ENCODE measurements at places on chromosomes 5 and 9.
A peak's percentile ranks its signal among the peaks of the same experiment; 100 is the strongest.

DNA sequence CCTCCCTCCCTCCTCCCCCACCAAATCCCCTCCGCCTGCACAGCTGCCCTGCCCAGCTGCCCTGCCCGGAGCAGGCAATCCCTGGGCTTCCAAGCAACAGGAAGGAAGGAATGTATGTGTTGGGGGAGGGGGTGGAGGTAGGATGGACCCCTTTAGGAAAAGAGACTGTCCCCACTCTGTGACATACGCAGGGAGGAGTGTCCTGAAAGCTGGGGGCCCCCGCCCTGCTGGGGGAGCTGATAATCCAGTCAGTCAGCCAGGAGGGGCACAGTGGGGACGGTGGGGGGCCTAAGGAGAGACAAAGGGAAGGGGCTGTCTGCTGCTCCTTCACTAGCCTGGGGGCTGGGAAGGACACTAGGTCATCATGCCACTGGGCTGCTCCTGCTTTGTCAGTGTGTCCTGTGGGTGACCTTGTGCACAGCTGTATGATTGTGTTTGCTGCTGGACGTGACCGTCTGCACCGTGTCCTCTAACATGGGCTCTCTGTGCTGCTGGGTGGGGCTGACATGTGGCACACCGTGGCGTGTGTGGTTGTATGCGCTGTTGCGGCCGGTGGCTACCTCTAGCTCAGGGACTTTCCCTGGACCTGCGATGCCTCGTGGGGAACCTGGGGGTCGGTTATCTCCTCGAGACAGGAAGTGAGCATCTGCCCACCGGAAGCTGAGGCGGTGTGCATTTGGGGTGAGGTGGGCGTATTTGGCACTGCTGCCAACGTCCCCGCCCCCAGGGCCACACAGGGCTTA, 3.0 kb downstream of the N4BP3 start:
- no peak for DNase-seq

- DNase-seq: no peak
Measured at GRCh38 chr9:20754556-20754955, 70.5 kb downstream of the FOCAD start.

- DNase-seq: peak; percentile 45
Measured at GRCh38 chr5:138927979-138928378, 52.8 kb upstream of the LRRTM2 start.

- no peak for DNase-seq
Measured at GRCh38 chr9:16092142-16093091, 539.6 kb downstream of the CCDC171 start.

DNA sequence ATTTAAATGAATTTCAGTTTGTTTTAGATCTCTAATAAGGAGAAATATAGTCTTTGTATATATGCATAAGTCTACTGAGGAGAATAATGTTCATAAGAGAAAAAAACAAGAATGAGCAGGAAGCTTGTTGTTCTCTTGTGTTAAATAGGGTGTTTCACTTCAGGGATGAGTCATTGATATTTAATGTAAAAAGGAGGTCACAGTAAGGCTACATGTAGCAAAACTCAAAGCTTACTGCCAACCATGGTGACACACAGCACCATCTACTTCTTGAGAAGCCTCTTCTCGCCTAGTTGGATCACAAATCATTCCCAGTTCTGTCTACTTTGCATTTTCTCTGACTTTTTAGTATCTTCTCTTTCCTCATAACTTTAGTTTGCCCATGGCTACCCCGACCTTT, 1466.0 kb upstream of the C9orf72 start:
- no peak for DNase-seq

DNA sequence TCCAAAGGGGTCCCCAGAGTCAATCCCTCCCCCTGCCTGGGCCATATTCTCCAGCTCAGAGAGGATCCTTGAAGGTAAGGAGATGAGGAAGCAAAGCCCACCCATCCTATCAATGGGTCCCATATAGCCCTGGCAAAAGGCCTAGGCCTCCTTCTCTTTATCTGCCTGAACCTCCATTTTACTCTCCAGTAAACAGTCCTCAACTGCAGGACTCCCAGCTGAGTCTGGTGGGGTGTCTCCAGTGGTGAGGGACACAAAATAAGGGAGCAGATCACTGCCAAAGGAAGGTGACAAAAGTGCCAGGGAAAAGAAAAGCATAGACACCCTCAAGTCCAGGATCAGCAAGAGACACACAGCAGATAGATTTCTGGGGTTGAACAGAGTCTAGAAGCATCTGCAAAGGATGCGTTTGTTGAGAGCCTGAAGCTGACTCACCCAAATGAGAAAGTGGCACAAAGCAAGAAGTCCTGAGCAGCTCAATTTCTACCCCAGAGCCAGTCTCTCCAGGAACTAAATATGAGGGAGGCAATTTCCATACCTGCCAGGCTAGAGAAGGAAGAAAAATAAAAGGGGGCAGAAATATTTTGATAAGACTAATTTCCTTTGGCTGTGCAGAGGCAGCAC, 2.7 kb upstream of the EBF1 start:
- DNase-seq: no peak

DNA sequence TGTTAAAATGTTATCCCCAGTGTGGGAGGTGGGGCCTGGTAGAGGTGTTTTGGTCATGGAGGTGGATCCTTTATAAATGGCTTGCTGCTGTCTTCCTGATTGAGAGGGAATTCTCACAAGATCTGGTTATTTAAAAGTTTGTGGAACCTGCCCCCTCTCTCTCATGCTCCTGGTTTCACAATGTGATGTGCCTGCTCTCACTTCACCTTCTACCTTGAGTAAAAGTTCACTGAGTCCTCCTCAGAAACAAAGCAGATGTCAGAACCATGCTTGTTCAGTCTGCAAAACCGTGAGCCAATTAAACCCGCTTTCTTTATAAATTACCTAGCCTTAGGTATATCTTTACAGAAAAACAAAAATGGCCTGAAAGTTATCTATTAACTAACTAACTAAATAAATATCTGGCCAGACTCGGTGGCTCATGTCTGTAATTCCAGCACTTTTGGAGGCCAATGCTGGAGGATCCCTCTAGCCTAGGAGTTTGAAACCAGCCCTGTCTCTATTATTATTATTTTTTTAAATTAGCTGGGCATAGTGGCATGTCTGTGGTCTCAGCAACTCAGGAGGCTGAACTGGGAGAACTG, 1067.4 kb downstream of the CDH9 start:
- DNase-seq: no peak

DNA sequence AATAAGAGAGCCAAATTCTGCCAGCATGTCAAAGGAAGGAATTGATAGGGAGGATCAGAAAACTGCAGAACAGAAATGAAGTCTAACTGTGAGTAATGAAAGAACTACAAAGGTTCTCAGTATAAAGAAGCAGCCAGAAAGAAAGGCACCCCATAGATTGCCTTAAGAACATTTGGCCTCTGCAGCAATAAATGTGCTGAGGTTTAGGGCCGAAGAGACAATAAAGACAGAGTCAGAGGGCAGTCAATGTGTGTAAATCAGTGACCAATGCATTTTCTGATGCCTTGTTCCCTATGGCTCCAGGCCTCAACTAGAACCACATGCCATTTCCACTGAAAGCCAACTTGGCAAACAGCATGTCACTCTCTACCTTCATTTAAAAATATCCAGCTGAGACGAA, 281.0 kb downstream of the HINT1 start:
- no peak for DNase-seq

- DNase-seq: no peak
Measured at GRCh38 chr5:139658928-139659667, 10.9 kb downstream of the CXXC5 start.

GRCh38 chr5:51018423-51018822, 352.0 kb downstream of the PARP8 start:
- DNase-seq: no peak

DNA sequence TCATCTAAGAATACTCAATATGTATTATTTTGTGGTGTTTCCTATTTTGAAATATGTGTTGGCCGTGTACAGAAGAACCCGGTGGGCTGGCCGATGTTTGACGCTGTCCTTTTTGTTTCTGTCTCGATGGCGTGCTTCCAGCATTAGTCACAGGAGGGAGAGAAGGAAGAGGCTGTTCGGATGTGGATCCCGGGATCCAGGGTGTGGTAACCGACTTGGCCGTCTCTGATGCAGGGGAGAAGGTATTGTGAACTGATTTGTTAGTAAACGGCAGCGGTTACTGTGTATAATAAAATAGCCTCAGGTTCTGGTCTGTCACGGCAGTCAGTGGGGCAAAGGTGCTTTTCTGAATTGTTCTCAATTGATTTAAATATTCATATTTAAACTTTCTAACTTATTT, 275.0 kb downstream of the ARHGEF28 start:
- no peak for DNase-seq

- no peak for DNase-seq
Measured at GRCh38 chr5:155475318-155475717, 461.8 kb downstream of the KIF4B start.

- DNase-seq: peak; percentile 67
Measured at GRCh38 chr9:34380511-34381315, 4.0 kb upstream of the MYORG start.

- no peak for DNase-seq
Measured at GRCh38 chr9:95517559-95518425, 1.0 kb upstream of the PTCH1 start.

DNA sequence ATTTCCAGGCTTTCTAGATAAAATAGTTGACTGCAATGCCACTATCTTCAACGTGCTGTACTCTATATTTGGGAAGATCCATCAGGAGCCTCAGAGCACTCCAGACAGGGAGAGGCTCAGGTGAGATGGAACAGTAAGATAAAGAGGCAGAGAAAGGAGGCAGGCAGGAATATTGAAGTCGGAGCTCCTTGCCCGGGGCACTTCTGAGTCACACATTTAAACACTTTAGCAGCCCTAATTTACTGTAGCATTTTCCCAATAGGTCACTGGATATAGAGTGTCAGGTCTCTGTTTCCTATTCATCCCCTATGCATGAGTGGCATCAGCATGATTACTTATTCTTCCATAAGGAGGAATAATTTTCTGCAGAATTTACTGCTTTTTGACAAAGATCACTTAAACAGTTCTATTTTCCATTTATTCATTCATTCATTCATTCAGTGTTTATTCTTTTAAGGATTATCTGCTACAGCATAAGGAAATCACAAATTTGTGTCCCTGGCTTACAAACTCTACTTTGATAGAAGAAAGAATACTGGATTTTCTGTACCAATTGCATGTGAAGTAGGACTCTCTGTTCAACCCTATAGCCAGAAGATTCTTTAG, 170.7 kb downstream of the MAPKAP1 start:
- no peak for DNase-seq

GRCh38 chr9:120862452-120862851, 14.5 kb downstream of the PHF19 start:
- DNase-seq: no peak

- no peak for DNase-seq
Measured at GRCh38 chr5:173745557-173745956, 129.1 kb upstream of the BOD1 start.

- DNase-seq: no peak
Measured at GRCh38 chr9:135299239-135299590, 180.4 kb upstream of the PPP1R26 start.

- DNase-seq: no peak
Measured at GRCh38 chr9:105500108-105500766, 52.4 kb downstream of the FSD1L start.
